ENCODE measurements at places on chromosomes 2 and 18.
A peak's percentile ranks its signal among the peaks of the same experiment; 100 is the strongest.

GRCh38 chr18:62384610-62385097 is 59.5 kb downstream of the TNFRSF11A start:
- no peak for DNase-seq

GRCh38 chr2:37306024-37306423 is 18.6 kb downstream of the PRKD3 start:
- DNase-seq: no peak

DNA sequence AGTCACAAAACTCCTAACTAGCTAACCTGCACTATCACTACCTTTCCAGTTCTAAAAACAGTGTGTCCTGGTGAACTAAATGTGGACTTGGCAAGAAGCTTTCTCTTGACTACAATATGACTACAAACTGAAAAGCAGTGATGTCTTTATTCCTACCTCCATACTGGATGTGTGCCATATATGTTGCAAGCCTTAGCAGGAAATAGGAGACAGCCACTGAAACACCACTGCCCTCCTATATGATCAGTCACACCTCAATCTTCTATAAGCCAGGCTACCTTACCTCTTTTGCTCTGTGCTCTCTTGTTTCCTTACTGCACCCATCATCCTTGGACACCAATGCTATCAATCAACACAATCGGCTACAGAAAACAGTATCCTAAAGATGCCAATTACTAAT is 34.1 kb downstream of the SS18 start:
- peak; percentile 13 for DNase-seq

DNA sequence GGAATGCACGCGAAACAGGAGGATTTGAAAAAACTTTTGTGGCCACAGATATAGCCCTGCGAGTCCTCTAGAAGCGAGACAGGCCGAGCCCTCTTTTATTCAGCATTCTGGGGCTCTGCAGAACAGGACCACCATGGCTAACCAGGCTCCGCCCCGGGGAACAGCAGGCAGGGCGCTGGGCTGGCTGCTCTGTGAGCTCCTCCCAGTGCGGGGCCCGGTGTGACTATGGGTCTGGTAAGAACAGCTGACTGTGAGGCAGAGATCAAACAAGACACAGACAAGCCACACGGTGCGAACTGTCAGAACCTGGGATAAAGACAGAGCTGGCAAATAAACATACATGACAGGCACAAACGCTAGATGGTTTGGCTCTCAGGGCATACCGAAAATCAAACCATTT is 15.5 kb downstream of the PXDN start:
- no peak for DNase-seq

DNA sequence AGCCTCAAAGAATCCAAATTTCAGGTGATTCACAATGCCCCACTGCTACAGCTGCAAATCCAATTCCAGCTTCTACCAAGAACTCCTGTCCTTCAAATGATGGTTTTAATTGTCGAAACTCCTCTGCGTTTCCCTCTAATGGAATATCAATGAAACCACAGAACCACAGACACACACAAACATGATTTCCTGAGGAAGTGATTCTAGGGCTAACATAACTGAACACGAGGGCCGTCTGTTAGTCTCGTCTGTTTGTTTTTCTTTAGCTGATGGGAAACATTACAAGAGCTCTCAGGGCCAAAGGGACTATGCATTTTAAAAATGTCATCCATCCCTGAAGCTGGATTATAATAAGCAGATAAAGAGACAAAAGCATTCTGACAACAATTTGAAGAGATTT is 59.4 kb downstream of the RNF152 start:
- peak; percentile 68 for DNase-seq

GRCh38 chr2:127463155-127463991 is 45.1 kb downstream of the PROC start:
- DNase-seq: no peak

GRCh38 chr2:130894326-130894942 is 57.7 kb downstream of the ARHGEF4 start:
- DNase-seq: no peak

- DNase-seq: no peak
Observed at GRCh38 chr2:163626639-163627109, 109.1 kb downstream of the FIGN start.

GRCh38 chr2:135159191-135159590 is 107.1 kb downstream of the RAB3GAP1 start:
- DNase-seq: no peak

DNA sequence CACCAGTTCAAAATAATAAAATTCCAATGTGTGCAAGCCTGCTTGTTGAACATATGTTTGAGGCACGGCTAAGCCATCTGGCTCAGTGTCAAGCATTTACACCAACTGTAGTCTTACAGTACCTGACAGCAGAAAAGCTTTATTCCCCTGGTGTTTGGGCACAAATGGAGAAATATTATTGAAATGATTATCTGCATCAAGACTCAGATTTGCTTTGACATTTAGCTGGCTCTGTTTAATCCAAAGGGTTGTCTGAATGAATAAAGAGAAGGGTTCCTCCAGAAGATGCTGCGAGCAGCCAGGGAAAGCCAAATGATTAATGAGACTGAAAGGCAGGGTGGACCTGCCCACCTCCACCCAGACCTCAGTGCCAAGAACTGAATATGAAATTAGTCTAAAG is 393.2 kb upstream of the GALNT5 start:
- DNase-seq: no peak

DNA sequence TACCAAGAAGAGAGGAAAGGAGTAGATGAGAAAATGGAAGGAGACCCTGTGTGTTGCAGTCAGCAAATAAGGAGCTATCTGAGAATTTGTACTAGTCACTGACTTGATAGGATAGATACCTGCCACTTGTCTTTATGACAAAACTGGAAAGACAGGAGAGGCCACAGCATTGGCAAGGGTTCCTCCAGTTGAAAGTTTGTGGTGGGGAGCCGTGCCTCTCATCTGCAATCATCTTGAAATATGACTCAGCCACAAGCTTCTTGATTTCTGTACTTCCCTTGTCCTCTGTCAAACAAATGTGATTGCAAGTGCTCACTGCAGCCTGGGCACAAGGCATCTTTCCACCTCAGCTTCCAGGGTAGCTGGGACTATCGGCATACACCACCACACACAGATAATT is 99.1 kb downstream of the GREB1L start:
- no peak for DNase-seq

DNA sequence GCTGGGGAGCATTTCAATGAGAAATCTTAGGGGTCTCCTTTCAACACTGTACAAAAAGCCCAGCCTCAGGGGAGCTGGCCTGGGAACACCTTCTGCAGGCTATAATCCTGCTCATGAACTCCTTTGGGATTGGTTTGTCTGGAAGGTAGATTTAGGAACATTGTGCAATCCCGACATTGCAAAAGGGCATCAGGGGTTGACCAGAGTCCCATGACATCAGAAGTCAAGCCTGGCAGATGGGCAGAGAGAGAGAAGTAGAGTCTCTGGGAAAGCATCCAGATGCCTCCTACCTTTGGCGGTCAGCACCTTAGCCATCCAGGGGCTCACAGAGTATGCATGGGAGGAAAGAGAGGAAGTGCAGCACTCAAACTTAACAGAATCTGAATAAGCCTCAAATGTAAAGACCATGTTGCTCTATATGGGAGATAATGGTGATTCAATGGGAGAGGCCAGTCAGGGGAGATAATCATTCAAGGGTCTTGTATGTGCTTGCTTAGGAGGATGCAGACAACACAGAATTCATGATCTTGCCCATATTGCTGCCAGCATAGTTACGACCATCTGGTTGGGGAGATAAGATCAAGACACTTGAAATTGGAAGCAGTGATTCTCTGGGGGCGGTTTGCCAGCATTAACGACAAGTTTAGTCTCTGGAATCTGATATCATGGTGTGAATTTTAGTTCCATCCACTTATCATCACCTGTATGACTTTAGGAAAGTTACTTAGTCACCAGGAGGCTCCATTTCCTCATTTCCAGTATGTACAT is 58.3 kb upstream of the UPP2 start:
- DNase-seq: no peak

DNA sequence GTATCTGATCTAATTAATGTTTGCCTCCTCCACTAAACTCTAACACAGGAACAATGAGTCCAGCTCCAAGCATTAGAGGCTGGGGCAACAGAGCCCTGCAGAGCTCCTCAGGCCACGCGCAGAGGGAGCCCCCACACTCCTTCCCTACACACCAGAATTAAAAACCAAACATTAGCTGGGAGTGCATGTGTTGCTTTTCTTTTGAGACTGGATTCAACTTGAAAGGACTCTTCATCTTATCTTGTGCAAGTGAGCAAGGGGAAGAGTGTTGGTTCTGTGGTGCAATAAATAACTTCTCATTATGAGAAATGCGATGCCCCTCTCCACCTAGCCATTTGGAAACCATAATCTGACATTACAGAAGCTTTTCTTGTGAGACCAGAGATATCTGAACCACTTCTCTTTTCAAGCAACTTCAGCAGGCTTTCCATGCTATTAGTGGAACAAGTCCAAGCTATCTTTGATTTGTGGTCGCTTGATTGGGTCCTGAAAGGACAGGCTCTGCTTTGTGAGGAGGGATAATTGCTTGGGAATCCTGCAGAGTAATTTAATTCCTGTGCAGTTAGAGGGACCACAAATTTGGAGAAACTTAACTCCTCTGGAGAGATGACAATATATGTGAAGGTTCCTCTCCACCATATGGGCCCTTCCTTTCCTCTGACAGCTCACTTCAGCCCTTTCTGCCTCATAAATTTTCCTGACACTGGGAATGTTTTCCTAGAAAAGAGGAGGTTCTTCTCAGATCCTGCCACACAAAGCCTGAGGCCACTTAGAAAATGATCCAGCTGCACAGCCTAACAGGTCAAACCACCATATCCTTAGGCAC is 112.5 kb downstream of the ATL2 start:
- DNase-seq: peak; percentile 77

GRCh38 chr2:128506534-128506933 is 187.9 kb upstream of the HS6ST1 start:
- DNase-seq: no peak

DNA sequence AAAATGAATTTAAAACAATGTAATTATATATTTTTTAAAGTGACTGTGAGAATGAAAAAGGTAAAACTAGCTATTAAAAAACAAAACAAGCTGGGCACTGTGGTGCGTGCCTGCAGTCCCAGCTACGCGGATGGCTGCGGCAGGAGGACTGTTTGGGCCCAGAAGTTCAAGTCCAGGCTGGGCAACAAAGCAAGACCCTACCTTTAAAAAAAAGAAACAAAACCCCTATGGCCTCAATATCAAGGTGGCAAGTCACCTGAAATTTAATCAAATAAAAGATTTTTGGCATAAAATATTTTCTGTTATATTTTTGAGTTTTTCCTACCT is 46.9 kb upstream of the STRN start:
- DNase-seq: no peak

GRCh38 chr2:27638037-27638637 is 9.3 kb downstream of the GPN1 start:
- peak; percentile 81 for DNase-seq

GRCh38 chr2:66565291-66565690 is 130.4 kb downstream of the MEIS1 start:
- no peak for DNase-seq

- no peak for DNase-seq
Observed at GRCh38 chr2:47676261-47676926, 106.6 kb upstream of the MSH6 start.

DNA sequence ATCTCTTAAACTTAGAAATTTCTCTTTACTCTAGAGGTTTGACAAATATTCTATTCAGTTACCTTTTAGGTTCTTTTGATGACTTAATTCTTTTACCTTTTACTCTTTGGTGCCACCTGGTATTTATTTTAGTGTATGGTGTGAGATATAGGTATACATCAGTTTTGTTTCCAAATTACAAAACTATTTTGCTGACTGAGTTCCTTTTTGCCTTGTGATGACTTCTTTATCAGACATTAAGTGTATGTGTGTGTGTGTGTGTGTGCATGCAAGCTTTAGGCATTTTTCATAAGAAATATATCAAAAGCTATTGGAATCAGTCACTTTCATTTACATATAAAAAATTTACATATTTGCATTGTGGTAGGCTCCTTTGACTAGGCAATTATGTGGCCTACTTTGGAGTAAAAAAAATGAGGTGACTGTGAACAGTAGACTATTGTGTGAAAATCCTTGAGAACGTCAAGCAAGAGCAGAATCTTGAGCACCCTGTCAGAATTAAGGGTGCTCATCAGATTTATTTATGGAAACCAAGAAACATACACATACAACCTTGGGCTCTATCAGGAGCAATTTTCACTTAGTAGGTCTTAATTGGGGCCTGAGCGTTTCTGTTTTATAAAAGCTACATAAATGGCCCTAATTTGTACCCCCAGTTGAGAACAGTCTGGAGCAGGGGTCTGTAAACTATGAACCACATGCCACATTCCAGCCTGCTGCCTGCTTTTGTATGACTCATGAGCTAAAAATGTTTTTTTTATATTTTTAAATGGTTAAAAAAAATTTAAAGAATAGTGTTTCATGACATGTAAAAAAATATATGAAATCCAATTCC is 415.9 kb downstream of the SLC4A3 start:
- DNase-seq: peak; percentile 37

DNA sequence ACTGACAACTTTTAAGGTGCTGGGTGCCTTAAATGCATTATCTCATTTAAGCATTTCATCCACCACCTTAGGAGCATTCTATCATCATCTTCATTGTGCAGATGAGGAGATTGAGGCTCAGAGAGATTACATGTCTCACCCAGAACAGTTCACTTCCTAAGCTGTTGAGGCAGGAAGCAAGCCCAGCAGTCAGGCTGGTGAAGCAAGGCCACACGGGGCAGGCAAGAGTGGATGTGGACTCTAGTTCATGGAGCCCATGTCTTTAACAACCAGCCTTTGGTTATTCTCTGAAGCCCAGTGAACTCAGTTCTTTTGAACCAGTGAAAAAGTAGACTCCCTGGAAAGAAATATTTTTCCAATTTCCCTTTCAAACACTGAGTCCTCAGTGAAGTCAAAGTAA is 294.8 kb upstream of the MGAT5 start:
- no peak for DNase-seq

GRCh38 chr2:230068016-230068650 is 591 bp downstream of the SLC16A14 start:
- no peak for DNase-seq

DNA sequence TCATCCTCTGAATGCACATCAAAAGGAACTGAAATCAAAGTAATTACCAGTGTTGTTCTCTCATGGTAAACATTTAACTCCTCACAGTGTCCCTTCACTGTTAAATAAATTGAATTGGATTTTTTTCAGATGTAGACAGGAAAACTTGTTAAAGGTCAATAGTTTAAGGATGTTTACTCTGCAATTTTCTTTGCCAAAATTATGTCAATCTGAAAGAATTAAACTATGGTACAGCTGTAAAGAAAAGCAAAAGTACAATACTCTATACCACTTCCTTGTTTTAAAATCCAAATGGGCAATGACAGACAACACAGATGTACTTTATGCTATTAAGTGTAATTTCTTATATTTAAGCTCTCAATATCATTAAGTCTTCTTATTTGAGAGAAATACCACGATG is 153.2 kb downstream of the WDPCP start:
- DNase-seq: no peak

- DNase-seq: peak; percentile 84
Observed at GRCh38 chr2:103809941-103810441, 1043.9 kb upstream of the POU3F3 start.

DNA sequence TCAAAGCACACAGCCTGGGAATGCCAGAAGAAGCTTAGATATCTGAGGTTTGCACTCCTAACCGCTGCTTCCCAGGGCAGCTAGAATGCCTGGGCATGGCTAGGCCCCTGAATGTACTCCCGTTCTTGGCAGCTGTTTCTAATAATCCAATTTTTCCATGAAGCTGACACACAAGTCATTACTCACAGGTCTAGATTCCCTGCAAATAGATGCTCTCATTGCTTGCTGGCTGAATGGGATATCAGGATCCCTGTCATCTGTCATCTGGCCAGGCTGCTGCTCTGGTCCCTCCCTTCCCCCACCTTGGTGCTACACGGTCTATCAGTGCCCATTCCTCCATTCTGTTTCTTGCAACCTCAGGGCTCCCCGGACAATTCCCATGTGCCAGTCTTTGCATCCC is 40.7 kb upstream of the TEX51 start:
- DNase-seq: peak; percentile 4

Measured in fibroblast of skin of left quadriceps (primary cell).